ENCODE measurements at places on chromosomes 1 and 21.
A peak's percentile ranks its signal among the peaks of the same experiment; 100 is the strongest.

DNA sequence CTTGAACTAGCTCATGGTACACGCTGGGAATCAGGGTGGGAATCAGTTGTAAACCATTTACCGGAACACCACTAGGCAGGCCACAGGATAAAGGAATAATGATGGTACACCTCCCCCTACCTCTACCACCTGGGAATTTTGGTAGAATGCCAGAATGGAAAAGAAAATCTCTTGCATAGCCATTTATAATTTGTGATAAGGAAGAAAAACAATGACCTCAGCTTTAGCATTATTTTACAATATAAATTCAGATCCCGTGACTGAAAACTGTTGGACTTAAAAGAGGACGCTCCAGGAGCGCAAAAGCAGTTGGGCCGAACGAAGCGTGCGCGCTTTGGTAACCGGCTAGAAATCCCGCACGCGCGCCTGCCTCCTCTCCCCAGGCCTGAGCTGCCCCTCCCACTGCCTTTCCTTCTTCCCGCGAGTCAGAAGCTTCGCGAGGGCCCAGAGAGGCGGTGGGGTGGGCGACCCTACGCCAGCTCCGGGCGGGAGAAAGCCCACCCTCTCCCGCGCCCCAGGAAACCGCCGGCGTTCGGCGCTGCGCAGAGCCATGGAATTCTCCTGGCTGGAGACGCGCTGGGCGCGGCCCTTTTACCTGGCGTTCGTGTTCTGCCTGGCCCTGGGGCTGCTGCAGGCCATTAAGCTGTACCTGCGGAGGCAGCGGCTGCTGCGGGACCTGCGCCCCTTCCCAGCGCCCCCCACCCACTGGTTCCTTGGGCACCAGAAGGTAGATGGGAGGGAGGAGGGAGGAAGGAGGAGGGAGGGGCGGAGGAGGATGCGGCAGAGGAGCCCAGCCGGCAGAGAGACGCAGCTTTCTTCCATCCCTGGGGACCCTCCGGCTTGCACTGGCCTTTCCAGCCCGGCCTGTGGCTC is at the start of gene CYP4X1:
Gene CYP4X1 (plus strand): TSS at position 402 of the 873 bp plus-strand sequence. CDS start 149 bp downstream, at position 551.
- no peak for DNase-seq

DNA sequence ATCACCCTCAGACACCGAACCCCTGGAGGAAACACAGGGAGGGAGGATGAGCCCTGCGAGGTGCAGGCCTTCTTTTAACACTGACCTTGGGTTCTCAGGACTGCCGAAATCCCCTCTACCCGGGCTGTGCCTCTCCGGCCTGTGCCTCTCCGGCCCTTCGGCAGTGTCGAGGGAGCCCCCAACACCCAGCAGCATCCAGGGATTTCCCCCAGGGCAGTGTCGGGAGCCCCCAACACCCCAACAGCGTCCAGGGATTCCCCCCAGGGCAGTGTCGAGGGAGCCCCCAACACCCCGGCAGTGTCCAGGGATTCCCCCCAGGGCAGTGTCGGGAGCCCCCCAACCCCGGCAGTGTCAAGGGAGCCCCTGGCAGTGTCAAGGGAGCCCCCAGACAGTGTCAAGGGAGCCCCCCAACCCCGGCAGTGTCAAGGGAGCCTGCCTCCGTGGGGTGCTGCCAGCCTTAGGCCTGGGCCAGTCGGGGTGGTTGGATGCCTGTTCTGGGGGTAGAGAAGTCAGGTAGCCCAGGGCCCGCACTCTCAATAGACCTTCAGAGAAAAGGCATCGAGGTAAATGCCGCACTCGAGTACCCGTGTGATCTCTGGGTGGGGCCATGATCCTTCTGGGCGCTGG is 57.5 kb downstream of the PRKCZ start:
- no peak for DNase-seq

DNA sequence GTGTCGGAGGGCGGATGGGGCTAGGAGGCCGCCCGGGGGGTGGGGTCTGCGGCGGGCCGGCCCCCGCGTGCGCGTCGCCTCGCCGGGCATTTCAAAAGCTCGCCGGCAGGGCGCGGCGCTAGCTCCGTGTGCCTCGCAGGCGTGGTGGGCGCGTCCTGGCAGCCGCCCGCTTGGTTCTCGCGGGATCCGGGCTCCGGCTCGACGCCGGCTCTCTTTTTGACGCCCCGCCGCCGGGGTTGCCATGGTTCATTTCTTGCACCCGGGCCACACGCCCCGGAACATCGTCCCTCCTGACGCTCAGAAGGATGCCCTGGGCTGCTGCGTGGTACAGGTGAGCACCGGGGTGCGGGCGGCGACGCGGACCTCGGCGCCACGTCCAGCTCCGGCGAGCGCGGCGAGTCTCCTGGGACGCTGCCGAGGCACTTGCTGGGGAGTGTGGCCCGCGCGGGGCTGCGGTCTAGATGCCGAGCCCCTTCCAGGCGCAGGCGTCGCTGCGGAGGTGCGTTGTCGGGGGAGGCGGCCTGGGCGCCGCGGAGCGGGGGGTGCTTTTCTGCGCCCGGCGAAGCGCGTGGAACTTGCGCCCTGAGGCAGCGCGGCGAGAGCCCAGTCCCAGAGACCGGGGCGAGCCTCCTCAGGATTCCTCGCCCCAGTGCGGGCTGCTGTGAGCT is at the start of gene ZYG11A:
Gene ZYG11A (plus strand): TSS at position 118 of the 668 bp plus-strand sequence. CDS start 124 bp downstream, at position 242.
- DNase-seq = peak; percentile 63

DNA sequence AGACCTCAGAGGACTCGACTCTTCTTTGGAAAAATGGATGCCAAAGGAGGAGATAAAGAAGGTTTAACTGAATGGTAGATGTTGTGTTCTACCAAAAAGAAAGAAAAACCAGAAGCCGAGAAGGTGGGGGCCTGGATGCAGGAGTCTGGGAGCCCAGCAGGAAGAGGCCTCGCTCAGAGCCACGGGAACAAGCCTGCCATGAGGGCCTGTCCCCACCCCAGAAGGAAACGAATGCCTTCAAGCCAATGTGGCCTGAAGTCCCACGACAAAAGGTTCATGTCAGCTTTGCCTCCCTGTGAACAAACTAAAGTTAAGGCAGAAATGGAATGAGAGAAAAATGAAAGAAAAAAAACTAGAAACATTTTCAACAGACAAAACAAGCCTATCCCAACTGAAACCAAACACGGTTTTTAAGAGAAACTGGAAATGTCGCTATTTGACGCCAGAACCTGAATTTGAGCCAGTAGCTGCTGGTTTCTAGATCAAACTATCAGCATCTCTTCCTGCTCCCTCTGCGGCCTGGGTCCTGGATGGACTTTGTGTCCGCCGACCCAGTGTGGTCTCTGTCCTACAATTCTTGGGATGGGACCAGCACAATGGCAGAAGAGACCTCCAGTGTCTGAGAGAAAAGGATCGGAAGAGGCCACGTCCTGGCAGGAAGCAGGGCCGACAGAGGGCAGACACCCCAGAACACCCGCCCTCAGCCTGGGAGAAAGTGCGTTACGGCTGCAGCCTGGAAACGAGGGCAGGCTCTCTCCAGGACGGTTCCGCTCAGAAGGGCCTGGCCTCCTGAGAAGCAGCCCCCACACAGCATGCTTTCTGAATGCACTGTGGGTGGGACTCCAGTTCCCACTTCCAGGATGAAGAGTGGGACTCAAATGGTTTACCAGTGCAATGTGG is 35.2 kb downstream of the SLC45A1 start:
- DNase-seq = no peak

- DNase-seq = peak; percentile 51
These were observed at the start of gene ZBTB37 for GRCh38 chr1:173868266-173869020. TSS of gene ZBTB37 (plus strand) at chr1:173868380. CDS start at chr1:173870226, 1,846 bp downstream.

DNA sequence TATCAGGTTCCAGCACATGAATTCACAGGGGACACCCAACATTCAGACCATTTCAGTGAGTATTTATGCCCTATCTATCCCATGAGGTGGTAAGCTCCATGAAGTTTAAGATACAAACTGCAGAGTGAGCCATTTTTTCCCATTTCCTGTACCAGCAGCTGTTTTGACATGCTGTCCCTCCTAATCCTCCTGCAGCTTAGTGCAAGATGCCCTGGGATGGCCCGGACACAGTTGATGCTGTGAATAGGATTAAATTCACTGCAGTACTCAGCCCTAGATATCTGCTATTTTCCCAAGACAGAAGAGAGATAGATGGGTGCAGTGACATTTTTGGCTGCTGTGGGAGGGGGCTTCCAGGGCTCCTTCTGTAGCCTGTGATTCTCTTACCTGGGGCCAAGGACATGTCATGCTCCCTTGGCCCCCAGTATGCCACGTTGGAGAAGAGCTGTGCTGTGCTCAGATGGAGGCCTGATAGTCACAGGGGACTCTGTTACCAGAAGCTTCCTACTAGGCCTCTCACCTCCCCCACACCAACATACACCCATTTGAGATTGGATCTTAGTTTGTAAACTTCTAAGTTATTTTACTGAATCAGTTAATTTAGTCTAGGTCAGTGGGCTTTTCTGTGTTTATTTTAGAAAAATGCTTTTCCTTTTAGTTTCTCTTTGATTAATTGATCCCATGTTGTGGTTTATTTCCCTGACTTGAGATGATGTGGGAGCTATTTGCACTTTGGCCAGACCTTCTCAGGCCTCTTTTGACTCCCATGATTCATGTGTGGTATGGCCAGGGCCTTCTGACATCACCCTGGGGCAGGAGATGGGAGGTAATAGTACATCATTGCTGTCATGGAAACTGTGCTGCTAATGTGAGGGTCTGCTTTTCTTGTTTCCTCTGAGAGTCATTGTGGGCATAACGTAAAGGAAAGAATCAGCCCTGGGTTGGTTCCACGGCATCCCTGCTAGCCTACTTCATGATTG is 92.6 kb downstream of the ST3GAL3 start:
- DNase-seq = peak; percentile 63

GRCh38 chr1:229075217-229075616 is 195.7 kb upstream of the RAB4A start:
- no peak for DNase-seq

DNA sequence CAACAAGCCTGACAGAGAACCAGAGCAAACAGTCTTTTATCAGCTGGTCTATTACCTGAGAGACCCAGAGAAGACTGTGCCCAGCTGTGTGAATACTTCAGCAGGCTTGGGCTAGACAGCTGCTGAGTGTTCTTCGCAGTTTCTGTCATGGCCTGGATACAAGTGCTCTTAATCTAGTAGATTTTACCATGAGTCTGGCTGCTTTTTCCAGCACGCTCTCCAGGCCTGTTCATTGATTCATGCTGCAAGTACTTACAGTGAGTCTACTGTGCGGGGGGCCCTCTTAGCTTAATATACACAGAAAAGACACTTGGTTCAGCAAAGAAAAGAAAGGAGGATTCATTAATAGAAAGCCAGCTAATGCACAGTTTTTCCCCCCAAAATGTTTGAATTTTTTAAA is 48.5 kb downstream of the RGS7 start:
- DNase-seq = no peak

GRCh38 chr1:112165375-112165774 is 175.9 kb upstream of the KCND3 start:
- no peak for DNase-seq

DNA sequence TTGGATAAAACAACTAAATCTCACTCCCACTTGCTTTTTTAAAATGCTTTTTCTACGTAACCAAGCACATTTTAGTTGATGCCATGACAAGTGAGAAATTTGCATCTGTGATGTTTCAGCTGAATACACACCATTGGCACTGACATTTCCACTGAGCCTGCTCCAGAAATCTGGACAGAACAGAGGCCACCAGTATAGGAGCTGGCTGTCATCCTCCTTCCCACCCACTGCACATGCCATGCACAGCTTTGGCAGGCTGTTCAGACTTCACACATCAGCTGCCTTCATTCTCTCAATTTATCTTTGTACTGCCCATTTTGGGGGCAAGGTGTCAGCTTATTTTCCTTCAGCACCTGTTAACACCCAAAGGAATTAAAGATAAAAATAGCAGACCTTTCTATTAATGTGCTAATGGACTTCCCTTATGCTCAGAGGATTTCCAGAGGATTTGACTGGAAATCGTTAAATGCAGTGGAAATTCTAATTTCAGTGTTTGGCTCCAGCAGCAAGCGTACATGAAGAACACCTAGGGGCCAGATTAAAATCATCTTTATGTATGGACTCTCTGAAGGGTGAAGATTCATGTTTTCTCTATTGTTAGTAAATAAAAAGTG is 12.9 kb upstream of the PODN start:
- DNase-seq = no peak

DNA sequence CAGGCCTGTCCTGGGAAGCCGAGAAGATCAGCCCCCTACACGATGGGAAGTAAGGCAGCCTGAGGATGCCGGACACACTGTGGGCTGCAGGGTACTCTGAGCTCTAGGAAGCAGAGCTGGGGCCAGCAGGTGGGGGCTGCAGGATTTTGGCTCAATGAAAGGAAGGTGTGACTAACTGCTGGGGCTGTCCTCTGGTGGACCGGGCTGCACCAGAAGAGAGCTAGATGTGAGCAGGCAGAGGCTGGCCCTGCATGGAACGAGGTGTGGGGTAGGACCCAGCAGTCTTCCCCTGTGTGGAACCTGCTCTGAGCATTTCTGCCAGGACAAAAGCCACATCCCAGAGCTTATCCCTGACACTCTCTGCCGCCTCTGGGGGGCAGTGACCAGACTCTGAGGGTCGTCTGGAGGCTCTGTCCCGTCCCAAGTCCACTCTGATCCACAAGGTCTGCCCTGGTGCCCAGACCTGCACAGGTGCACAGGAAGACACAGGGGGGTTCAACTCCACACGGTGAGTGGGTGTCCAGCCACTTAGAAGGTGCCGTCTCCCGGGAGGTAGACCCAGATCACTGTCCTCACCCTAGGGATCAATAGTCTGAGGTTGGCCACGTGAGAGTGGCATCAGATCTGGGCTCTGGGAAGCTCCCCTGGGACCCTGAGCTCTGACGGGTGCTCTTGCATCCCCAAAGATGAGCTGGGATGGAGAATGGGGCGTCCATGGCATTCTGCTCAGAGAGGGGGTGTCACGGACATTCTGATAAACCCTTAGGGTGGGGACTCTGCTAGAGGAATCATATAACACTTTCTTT is 187.6 kb upstream of the VAMP3 start:
- DNase-seq = no peak

DNA sequence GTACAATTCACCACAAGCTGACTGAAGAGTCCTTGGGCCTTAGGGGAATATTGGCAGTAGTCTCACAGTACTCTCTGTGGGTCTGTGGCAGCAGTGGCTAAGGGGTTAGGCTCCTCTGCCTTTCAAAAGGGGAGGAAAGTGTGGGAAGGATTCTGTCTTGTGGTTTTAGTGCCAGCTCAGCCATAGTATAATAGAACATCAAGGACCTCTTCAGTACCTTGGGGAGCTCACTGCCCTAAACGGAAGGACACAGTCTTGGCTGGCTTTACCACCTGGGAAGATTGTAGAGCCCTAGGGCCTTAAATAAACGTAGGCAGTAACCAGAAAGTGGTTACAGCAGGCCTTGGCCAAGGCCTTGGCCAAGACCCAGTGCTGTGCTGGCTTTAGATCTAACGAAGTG is 265.7 kb downstream of the COL11A1 start:
- no peak for DNase-seq

- DNase-seq = no peak
These were observed 79.0 kb upstream of the CAPZB start for GRCh38 chr1:19564366-19564765.

GRCh38 chr1:93979718-93980319 is 70.6 kb upstream of the GCLM start:
- no peak for DNase-seq

DNA sequence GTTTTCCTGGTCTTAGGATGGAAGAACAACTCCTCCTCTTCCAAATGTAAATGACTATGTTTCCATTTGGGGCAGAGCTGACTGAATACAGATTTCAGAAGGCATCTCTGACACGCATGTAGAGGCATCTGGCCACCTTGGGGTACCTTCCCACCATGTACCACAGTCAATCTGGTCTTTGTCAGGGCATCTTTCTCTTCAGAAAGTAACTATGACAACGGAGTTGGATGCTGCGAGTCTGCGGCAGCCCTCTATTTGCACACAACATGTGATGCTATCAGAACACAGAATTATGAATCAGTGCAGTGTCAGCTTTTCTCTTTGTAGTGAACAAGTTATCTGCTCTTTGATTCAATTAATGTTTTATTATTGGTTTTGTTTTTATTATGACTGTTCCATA is 94.7 kb downstream of the TSEN15 start:
- DNase-seq = no peak

- no peak for DNase-seq
These were observed 86.2 kb downstream of the NGF start for GRCh38 chr1:115251856-115252255.

Measured in suppressor macrophage treated with lipopolysaccharide for 4 hours (primary cell).